ENCODE measurements at places on chromosomes 5 and 9. TPM values are rescaled to one million over a fixed set of nuclear protein-coding genes. Genes with fewer than 3 reads are reported as not detected.

The PPIC gene
- total RNA-seq: not detected

The DAPK1 gene
- 28.9 TPM for total RNA-seq

The IRGM gene
- 7.6 TPM for total RNA-seq

The TRIM36 gene
- not detected for total RNA-seq

The DNM1 gene
- total RNA-seq: 2.4 TPM

The GMCL2 gene
- not detected for total RNA-seq

The PTTG1 gene
- 112 TPM for total RNA-seq

The PCDHGA12 gene
- total RNA-seq: 0.17 TPM

The GFI1B gene
- total RNA-seq: 0.12 TPM

DNA sequence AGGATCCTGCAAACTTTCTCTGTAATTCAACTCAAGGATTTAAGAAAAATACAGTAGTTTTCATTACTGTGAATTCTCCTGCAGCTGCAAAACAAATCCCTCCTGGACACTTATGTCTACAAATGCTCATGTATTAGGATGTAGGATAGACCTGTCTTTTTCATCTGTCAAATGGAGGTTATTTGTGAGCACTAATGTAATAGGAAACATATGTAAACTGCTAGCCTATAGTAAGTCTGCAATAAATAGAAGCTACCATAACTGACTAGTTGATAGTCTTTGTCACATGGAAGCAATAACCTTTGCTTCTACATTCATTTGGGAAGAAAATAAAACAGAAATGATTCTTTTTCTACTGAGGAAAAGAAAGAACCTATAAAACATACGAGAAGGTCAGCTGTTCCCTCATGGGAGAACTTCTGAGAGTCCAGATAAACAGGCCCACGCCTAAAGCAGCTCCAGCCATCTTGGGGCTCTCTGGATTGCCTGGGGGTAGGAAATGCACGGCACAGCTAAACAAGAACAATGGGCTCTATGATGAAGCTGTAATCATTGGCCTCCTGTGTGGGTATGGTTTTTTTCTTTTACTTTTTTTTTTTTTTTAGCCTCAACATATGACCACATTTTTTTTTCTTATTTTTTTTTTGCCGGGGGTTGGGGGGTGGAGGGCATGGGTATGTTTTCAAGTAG lies 6.2 kb downstream of the KCNV2 start:
- DNase-seq: no peak

DNA sequence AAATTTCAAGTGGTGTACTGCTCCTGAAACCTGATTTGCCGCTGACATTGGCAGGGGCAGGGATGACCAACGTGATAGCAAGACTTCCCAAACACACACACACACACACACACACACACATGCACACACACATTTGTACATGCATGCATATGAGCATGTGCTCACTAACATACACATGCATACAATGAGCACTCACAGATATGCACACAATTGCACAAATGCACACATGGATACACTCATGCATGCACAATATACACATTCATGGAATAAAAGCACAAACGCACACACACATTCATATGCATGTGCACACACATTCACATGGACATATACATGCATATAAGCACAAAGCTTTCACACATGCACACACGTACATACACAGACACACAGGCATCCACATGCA lies 181.2 kb upstream of the ZNF618 start:
- no peak for DNase-seq

DNA sequence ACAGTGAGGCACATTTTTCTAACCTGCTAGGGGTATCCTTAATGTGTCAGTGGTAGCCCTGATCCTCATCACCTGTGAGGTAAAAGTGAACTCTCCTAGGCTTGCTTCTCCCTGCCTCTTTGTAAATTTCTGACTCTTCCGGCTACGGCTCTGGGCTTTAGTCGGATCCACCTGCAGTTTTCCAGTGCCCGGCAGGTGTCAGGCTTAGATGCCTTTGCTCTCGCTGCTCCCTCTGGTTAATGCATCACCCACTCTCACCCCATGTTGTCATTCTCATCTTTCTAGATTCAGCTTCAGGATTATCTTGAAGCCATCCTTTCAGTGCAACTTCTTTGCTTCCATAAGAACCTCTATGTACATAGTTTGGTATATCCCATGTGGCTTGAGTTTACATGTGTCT lies 3.6 kb downstream of the CEP78 start:
- DNase-seq: no peak

DNA sequence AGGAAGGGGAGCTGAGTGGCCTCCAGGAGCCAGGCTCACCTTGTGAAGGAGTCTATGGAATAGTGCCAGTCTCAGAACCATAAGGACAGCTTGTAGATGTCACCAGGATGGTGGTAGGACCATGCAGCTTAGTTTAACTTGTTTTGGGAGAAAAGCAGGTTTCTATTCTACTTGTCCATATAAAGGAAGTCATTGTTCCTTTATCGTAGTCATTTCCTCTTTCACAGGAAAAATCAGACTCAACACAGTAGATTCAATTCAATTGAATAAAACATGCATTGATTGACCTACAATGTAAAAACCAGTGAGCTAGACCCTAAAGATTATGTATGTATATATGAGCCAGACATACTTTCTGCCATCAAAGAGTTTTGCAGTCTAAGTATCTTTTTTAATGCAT lies 53.3 kb downstream of the MEGF10 start:
- DNase-seq: no peak

- no peak for DNase-seq
Measured at GRCh38 chr5:107719034-107719606, 48.4 kb upstream of the EFNA5 start.

GRCh38 chr9:102209176-102209575 lies 470.7 kb upstream of the GRIN3A start:
- no peak for DNase-seq

DNA sequence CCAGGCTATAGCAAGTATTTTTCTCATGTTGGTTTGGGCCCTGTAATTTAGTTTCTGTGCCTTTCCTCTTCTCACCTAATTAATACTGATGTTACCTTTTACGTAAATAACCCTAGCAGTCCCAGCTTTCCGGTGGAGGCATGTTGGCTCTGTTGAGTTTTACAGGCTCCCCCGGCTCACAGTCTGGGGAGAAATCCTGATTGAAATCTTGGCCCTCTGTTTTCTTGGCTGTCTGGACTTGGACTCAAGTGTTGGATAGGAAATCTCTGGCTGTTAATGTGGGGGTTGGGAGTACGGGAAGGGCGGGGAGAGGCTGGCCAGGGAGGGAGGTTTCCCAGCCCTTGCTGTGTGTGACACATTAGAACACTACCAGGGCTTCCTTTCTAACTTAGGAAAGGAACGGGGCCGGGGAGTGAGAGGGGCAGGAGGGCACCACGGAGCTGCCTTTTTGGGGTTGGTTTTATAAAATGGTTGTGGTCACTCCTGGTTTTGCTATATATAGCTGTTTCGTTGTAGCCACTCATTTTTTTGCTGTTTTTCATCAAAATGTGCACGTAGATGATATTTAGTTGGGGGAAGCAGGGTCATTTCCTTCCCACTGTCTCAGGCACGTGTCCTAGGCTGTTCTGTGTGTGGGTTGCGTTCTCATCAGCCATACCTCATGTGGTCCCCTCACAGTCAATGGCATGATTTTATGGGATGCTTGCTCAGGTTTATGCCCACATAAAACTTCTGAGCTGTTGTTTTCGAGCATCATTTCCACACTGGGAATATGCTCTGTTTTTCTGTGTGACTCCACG lies 11.0 kb downstream of the TRIO start:
- no peak for DNase-seq

DNA sequence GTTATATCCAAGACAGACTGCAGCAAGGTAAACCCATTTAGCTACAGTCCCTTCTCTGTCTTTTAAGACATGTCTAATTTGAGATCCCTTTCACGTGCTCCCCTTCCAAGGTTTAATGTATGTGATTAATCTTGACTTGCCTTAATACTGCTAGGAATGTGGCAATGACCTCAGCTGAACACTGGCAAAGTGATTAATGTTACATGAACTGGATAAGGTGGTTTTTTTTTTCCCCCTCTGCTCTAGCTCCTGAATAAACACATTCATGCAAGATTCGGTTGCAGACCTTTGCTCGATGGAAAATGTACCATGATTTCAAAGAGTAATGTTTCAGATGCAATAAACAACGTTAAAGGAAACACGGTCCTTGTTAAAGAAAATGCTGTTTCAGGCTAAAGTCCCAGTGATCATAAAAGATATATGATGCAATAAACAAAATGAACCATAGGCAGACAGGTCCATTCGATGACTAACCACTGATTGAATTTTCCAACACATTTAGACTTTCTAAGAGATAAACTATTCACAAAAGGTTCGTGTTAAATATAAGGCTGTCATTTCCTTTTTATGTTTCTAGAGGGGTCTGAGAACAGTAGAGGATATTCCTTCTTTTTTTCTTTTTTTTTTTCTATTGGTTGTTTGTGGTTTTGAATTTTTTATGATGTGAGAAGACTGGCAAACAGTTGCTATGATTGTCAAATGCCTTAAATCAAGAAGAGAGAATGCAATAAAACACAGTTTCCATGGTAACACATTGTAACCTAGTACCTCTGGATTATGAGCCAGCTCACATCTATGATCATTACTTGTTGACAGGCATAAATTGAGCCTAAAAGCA lies 44.7 kb upstream of the ZNF608 start:
- no peak for DNase-seq

GRCh38 chr5:116557669-116558271 lies 16.9 kb downstream of the SEMA6A start:
- DNase-seq: no peak

GRCh38 chr9:37995348-37995737 lies 73.7 kb downstream of the SHB start:
- no peak for DNase-seq

All from activated T-cell treated with anti-CD3 and anti-CD28 coated beads, Interleukin-2, amount 50 U/mL, for 72 hours (primary cell).